NCI-H748 treated with DMSO at 0.1 percent for 48 hours (cell line): ENCODE measurements at places on chromosomes 2 and 18.

- DNase-seq, result no peak
Observed at GRCh38 chr2:144560251-144560650, 40.3 kb upstream of the ZEB2 start.

DNA sequence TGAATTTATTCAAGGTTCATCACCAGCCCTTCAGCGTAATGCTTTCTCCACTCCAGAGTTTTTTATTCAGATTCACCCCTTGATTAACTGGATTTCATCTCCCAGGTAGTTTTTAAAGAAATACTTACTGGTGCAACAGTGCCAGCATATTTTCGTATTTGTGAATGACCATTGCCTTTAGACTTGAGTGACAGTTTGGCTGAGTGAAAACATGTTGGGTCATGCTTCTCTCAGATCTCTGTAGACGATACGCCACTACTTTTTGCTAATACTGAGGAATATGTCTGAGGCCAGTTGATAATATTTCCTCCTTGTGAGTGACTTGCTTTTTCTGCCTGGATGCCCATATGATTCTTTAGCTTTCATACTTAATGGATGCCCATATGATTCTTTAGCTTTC is 51.5 kb downstream of the CYP26B1 start:
- no peak for DNase-seq

- no peak for DNase-seq
Observed at GRCh38 chr2:109368798-109369197, 239.8 kb downstream of the SH3RF3 start.

- no peak for DNase-seq
Observed at GRCh38 chr2:38017836-38018235, 58.1 kb downstream of the CYP1B1 start.

- DNase-seq, result no peak
Observed at GRCh38 chr2:146615778-146616177, 1229.1 kb upstream of the ACVR2A start.

DNA sequence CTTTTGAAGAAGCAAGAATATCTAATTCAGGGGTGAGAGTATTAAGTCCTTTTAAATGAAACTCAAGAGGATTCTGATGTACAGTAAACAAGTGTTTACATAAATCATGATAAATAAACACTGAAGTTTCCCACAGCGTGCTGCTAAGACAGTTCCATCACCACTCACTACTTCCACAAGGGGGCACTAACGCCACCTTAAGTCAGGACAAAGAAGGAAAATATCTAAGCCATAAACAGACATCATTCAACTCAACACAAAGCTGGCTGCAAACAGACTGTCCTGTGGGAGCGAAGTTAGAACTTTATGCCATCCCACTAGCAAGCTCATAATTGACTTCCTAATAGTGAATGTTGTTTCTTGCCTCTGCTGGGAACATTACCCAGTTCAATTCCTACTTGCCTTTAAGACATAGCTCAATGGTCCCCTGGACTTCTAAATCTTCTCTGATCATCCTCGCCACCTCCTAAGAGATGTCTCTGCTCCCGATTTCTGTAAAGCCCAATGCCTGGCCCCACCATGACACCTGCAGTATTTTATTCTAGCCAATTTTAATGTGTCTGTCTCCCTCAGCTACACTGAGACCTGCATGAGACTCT is 36.5 kb downstream of the MRPL44 start:
- peak; percentile 72 for DNase-seq

GRCh38 chr2:96359310-96359709 is 23.7 kb downstream of the NCAPH start:
- DNase-seq, result no peak

DNA sequence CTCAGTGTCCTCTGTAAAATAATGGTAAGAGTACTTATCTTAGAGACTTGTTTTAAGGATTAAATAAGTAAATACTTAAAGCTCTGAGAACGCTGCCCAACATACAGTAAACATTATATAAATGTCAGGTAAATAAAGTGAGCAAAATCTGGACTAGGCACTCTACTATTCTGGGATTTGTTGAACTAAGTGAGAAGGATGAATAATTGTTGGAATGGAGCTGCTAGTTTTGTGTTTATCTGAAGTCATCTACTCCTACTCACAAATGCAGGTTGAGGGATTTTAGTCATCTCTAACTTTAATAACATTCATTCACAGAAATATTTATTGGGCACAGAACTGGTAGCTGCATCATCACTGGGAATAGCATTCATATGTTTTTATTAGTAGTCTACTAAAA is 103.4 kb downstream of the MEIS1 start:
- no peak for DNase-seq

- no peak for DNase-seq
Observed at GRCh38 chr18:55244546-55244945, 285.3 kb upstream of the CCDC68 start.

DNA sequence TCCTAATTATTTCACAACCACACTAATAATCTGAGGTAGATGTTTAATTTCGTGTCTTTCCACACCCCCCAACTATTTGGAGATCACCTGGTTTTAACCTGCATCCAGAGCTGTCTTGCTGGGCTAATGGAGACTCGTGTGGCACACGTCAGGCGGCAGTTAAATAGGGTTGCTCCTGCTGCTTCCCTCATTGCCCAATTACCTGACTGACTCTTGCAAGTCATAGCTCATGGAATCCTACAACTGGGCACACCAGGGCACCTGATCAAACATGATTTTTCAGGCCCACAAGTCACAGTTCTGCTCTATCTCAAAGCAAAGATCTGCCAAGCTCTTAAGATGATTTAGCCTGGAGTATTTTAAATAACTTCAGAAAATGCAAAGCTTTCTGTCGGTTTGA is 1430.4 kb upstream of the ACVR2A start:
- DNase-seq, result no peak

GRCh38 chr2:238724728-238725127 is 123.2 kb upstream of the TWIST2 start:
- DNase-seq, result no peak

DNA sequence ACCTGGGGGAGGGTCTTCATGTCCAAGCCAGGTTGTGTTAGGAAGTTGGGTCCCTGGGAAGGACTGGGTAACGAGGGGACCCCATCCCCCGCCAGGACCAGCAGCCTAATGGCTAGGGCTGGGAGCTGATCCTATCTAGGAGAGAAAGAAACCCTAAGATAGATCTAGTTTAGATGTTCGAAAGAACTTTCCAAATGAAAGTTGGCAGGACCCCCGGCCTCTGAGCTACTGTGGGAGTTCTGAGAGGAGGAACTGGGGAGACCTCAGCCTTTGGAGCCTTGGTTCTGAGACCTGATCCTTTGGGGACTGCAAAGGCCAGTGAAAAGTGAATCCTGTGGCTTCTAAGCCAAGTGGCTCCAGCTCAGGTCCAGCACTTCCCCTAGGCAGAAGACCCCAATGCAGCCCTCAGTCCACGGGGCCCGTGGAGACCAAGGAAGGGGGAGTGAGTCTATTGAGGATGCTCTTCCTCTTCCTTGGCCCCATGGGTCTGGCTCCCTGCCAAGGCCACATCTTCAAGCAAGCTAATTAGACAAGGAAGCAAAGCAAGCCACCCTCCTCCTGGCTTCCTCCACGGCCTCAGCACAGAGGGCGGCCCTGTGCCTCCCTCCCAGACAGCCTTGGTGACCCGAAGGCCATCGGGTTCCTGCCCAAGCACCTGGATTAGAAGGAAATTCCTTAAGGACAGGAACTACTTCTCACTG is 23.5 kb downstream of the CCT7 start:
- DNase-seq, result no peak

GRCh38 chr2:36545871-36546416 is 52.0 kb downstream of the FEZ2 start:
- DNase-seq, result no peak

DNA sequence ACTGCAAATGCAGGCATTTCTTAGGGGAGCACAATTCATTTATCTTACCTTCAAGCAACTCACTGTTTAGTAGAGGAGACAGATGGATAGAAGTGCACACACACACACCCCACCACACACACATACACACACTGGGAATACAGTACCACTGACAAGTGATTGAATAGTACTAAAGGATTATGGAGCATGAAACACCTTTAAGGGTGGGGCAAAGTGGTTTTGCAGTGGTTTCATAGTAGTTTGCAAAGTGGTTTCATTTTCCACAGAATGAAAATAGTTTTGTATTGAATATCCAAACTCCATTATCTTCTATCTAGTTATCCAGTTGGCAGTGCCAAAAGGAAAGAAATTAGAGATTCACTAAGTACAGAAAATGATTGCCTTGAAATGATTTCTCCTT is 18.9 kb downstream of the KIF5C start:
- DNase-seq, result no peak

DNA sequence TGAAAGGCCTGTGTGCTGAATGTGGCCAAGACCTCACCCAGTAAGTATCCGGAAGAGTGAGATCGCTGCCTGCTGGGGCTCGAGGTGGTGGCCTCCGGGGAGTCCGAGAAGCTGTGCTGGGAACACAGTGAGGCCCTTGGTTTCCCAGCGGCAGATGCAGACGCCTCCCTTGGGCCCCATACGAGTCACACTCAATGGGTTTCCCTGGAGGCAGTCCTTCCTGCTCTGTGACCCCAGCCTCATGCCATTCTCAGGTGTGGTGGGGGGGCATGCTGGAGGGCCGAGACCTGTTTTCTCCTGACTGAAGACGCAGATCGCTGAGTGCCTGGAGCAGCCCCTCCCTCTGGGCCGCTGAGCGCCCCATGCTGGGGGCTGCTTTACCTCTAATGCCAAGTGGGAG is 15.7 kb downstream of the CTDP1 start:
- DNase-seq, result no peak

- DNase-seq, result no peak
Observed at GRCh38 chr18:66211749-66212148, 392.1 kb downstream of the CDH19 start.

DNA sequence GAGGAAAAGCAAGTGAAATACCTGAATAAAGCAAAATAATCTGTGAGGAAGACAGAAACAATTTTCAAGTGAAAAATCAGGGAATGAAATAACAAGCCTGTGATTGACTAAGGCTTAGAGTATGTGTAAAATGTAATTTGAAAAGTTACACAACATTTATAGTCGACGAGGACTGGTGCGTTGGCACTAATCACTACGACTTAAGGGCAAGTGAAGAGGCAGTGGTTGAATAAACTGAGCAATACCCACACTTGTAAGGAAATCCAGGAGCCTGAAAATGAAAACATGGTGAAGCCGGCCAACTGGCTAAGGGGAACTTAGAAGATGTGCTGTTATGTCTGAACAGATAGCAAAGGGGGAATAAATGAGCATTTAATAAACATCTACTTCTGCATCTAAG is 13.4 kb downstream of the DOK1 start:
- no peak for DNase-seq

- no peak for DNase-seq
Observed at GRCh38 chr2:21467910-21468309, 344.1 kb downstream of the TDRD15 start.

DNA sequence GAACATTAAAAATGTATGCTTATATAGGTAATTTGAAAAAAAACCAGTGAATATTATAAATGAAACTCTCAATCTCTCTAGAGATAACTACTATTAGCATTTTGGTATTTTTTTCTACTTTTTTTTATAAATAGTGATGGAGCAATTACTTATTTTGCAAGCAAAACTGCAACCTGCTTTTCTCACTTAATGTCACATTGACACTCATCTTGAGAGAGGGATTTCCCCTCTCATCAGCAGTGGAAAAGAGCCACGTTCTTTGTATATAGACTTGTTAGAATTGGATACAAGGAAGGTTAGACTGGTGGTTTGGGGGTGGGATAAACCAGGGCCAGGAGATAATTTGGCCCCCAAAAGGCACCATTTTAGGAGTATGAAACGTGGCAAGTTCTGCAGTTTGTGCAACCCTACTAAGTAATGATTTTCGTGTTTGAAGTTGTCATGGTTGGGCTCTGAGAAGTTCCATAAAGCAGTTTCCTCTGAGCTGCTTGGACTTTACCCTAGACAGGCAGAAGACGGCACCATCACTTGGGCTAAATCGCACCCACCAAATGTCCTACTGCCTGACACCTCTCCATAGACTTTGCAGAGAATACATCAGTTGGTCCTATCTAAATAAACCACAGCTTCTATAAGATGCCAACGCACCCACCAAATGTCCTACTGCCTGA is 194.0 kb downstream of the ACTR3 start:
- no peak for DNase-seq

- DNase-seq, result no peak
Observed at GRCh38 chr2:107402330-107402729, 424.4 kb upstream of the RGPD4 start.

DNA sequence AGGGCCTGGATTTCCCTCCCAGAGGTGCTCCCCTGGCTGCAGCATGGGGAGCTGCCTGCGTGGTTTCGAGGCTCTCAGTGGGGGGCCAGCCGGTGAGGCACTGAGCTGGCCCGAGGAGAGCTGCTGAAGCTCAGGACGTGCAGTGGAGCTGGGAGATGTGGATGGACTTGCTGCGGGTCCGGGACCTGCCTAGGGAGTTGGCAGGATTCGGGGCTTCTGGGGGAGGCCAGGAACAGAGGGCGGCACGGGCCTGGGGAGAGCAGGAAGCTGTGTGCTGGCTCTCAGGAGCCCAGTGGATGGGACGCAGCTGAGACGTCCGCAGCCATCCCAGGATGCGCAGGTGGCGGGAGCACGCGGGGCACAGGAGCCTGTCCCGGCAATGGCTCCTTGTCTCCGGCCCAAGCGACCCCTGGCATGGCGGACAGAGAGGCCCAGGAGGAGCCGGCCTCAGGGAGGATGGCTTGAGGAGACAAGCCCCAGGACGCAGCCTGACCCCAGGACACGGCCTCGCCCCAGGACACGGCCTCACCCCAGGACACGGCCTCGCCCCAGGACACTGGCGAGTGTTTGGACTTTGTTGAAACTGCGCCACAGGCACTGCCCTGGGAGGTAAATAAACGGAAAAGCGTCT is 116.1 kb downstream of the NFATC1 start:
- DNase-seq, result no peak

- no peak for DNase-seq
Observed at GRCh38 chr2:75798569-75798968, 87.9 kb upstream of the GCFC2 start.

GRCh38 chr2:239539083-239539775 is 138.4 kb upstream of the HDAC4 start:
- no peak for DNase-seq

DNA sequence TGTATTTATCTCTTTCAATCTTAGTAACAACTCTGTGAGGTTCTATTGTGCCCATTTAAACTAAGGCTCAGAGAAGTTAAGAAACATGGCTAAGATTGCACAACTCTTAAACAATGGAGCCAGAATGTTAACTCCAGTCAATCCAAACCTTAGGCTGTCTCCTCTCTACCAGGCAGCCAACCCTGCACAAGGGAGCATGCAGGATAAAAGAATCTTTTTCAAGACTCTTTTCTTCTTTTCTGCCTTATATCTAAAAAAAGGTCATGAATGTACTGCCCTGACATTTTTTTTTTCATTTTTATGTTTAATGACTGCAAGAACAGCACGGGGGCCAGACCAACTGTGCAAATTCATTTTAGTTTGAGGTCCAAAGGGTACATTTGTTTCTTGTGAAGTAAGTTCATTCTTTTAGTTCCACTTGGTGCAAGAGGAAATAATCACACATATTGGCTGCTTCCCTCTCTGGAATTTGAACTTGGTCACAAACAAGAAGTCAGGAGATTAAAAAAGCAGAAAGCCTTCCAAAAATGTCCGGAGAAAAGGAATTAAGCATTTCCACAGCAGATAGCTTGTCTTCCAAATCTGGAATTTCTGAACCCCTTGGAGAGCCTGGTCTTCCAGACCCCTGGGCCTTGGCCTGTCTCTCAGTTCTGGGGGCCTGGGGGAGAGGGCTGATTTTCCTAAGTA is 96.0 kb upstream of the RIOK3 start:
- no peak for DNase-seq
